ENCODE measurements at places on chromosomes 4 and X.

- no peak for DNase-seq
Observed at GRCh38 chr4:188005561-188005960, 10.0 kb downstream of the ZFP42 start.

- DNase-seq, result peak; percentile 84
Observed at GRCh38 chr4:124712372-124713184, at the start of gene ANKRD50. TSS of gene ANKRD50 (minus strand) at chr4:124712732. CDS start at chr4:124710511, 2,221 bp downstream.

- DNase-seq, result no peak
Observed at GRCh38 chrX:2183193-2183725, 317.5 kb downstream of the DHRSX start.

DNA sequence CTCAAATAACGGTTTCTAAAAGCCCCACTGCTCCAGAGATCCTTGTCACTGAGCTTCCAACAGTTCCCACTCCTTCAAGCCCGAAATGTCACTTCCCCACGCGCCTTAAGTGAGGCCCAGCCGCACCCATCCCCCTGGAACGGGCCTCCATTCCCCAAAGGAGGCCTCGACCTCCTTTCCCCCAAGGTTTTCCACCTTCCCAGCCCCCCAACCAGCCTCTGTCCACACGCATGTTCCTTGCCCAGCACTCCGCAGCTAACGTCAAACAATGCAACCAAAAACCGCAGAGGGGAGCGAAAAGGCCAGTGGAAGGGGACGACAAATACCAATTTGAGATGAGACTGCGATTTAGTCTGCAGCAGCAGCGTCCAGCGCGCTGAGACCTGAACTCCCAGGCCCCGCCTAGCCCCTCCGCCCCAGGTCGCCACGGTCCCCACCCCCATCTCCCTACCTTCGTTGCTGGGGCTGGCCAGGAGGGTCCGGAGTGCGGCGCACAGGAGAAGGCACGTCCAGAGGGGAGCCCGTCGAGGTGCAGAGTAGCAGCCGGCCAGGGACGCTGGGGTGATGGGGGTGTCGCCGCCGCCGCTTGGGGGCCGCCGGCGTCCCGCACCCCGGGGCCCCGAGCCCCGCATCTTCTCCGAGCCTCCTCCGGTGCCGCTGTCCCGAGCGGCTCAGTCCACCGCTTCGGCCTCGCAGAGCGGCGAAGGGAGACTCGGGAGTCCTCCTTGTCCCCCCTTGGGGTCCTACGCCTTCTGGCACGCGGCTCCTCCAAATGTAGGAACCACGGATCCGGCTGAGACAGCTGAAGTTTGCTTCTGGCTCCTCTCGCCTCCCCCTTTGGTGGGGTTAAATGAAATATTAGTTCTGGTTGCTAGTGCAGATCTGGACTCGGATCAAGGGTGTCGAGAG is 924 bp downstream of the EPHA5 start:
- no peak for DNase-seq

- DNase-seq, result peak; percentile 37
Observed at GRCh38 chr4:25878676-25879075, 15.9 kb upstream of the SEL1L3 start.

DNA sequence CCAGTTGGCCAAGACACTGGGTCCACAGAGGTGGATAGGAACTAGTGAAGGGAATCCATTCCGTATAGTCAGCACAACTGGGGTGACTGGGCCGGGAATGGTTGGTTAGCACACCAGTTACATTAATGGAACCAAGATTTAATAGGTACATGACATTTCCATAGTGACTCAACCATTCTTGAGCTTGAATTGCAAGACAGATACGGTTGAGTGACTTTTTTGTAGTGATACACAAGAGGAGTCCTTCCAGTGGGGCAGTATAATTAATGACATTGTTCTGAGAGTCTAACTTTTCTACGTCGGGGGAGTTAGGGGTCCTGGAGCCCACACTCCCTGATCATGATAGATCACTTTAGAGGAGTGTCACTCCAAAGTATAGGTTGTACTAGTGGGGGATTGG is 211.6 kb upstream of the CXCL13 start:
- DNase-seq, result no peak

DNA sequence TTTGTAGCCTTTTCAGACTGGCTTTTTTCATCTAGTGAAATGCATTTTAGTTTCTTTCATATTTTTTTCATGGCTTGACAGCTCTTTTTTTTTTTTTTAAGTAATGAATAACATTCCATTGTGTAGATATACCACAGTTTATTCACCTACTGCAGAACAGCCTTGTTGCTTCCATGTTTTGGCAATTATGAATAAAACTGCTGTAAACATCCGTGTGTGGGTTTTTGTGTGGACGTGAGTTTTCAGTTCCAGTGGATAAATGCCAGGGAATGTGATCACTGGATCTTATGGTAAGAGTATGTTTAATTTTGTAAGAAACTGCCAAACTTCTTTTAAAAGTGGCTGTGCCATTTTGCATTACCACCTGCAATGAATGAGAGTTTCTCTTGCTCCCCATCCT is 160.8 kb downstream of the SOWAHB start:
- DNase-seq, result no peak

GRCh38 chr4:168666531-168666930 is 169.7 kb downstream of the PALLD start:
- DNase-seq, result no peak

GRCh38 chrX:95878874-95879273 is 805.8 kb upstream of the DIAPH2 start:
- no peak for DNase-seq

DNA sequence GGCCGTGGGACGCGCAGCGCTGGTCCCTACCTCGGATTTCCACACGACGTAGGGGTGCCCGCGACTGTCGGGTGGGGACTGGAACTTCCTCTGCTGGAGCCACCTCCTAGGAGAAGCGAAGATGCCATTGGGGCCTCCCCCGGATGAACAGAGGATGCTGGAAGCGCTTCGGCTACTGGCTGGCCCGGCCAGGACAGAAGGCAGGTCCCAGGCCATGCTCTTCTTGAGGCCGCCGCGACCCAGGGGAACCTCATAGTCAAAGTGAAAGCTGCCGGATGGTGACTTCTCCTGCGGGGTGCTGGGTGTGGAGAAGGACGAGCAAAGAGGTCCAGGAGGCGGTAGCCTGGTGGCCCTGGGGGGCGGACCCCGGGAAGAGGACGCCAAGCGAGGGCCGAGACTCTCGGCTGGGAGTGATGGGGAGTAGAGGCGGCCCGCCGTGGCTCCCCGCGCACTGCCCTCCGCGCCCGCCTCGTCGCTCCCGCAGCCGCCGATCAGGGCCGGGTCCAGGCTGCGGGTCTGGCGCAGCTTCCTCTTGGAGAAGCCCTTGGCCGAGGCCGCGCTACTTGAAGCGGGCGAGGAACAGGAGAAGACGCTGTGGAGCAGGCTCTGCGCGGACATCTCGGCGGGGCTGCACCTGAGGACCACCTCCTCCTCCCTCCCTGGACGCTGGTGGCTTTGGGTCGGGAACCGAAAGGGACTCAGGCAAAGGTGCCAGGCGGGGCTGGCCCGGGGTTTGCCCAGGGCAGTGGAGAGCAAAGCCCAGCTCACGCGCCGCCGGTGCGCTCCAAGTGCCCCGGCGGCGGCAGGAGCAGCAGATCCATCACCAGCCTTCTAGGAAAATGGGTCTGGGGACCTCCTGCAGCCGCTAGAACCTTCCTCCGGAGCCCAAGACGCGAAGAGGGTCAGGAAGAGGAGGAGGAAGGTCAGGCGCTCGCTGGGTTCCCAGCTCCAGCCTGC is 1.2 kb downstream of the ARHGAP6 start:
- DNase-seq, result no peak

DNA sequence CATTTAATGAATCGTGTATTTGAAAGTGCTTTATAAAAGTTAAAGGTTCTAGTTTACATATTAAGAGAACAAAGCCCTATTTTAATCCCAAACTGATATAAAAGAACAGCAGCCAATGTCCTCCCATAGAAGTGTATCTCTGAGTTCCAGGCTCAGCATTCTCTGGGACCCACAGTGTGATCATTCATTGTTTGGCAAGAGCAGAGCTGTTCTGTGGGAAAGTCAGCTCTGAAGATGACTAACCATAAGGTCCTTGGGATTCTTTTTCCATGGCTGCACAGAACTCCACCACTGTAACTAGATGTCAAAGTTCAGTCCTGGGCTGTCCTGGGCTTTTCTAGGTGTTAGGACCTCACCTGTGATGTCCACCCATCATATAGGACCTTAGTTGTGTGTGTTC is 157.0 kb upstream of the TLL1 start:
- no peak for DNase-seq

GRCh38 chr4:153464068-153464467 is 2.1 kb upstream of the TMEM131L start:
- DNase-seq, result no peak

GRCh38 chr4:113469926-113470325 is 291.6 kb downstream of the CAMK2D start:
- DNase-seq, result no peak

DNA sequence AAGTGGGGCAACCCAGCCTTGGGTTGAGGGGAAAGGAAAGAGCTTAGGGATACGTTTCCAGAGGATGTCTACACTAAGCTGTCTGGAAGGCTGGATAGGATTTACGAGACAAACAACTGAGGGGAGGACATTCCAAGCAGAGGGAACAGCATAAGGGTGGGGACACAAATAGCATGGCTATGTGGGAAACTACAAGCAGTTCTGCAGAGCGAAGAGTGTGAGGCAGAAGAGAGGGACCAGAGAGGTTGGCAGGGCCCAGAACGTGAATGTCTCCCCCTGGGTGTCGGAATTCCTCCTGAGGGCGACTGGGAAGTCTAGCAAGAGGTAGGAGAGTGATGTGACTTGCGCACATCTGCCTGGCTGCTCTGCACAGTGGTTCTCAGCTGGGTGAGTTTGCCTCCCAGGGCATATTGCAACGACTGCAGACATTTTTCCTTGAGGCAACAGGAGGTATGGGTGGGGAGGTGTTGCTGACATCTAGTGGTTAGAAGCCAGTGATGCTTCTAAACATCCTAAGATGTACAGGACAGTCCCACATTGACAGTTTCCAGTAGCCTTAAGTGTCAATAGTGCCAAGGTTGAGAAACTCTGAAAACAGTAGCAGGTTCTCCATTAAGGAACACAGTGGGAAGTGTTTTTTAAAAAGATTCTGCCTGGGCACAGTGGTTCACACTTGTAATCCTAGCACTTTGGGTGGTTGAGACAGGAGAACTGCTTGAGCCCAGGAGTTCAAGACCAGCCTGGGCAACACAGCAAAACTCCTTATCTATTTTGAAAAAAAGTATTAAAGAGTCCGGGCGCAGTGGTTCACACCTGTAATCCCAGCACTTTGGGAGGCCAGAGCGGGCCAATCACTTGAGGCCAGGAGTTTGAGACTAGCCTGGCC is 9.2 kb downstream of the NDUFA1 start:
- peak; percentile 47 for DNase-seq

GRCh38 chr4:25635501-25635900 is 20.1 kb upstream of the SLC34A2 start:
- DNase-seq, result no peak

DNA sequence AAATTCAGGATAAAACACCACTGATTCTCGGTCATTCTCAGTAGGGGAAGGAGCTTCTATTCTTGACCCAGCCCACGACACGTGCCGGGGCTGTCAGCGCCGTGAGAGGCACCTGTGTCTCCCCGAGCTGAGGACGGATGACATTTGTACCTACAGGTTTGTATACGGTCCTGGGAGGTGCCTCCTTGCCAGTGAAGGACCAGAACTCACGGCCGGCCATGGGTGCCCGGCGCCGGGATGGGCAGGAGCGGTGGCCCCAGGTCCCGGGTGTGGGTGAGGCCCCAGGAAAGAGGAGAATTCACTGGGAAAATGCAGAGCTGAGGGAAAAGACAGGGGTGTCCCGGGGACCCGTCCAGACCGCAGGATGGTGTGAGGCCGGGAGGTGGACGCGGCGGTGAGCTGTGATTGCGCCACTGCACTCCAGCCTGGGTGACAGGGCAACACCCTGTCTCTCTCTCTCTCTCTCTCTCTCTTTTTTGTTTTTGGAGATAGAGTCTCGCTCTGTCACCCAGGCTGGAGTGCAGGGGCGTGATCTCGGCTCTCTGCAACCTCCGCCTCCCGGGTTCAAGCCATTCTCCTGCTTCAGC is 48.9 kb upstream of the PPP2R3B start:
- DNase-seq, result no peak

GRCh38 chr4:8221476-8221875 is 22.4 kb downstream of the SH3TC1 start:
- peak; percentile 97 for DNase-seq

DNA sequence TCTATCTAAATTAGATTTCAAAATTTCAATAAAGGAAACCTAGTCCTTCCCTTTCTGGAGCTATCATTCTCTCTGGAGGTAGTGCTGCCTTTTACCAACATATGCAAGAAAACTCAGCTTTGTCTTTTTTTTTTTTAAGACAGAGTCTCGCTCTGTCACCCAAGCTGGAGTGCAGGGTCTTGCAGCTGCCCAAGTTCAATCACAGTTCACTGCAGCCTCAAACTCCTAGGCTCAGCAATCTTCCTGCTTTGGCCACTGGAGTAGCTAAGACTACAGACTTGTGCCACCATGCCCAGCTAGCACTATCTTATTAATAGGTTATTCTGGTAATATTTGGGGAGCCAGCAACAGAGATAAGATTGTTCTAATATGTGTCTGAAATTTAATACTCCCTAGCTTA is 12.3 kb downstream of the AASDH start:
- DNase-seq, result no peak

DNA sequence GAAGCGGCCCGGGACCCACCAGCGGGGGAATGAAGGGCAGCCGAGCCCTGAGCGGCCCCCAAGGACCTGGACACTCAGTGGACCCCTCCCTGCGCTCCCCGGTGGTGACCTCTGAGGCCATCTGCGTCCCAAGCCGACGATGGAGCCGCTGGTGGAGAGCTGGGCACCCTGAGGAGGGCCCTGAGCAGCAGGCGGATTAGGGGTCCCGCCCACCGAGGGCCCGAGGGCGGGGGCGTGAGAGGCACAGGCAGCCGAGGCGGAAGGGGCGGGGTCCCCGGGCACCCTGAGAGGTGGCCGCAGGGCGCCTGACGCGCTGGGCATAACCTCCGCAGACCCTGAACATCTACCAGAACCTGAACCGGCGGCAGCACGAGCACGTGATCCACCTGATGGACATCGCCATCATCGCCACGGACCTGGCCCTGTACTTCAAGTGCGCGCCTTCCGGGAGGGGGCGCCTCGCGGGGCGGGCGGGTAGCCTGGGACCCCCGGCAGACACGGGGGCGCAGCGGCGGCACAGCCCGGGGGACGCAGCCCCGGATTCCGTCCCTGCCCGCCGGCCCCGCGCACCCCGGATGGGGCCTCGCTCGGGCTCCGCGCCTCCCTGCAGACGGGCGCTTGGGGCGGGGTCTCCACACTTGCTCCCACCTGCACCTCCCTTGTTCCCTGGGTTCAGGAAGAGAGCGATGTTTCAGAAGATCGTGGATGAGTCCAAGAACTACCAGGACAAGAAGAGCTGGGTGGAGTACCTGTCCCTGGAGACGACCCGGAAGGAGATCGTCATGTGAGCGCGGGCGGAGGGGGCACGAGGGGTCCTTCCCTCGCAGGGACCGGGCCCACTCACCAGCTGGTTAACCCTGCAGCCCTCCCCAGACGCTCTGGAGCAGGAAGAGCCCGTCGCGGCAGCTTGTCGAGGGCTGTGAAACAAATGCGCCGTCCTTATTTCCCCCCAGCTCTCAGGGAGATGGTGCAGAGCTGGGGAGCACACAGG is 10.3 kb downstream of the ATP5ME start:
- peak; percentile 17 for DNase-seq

DNA sequence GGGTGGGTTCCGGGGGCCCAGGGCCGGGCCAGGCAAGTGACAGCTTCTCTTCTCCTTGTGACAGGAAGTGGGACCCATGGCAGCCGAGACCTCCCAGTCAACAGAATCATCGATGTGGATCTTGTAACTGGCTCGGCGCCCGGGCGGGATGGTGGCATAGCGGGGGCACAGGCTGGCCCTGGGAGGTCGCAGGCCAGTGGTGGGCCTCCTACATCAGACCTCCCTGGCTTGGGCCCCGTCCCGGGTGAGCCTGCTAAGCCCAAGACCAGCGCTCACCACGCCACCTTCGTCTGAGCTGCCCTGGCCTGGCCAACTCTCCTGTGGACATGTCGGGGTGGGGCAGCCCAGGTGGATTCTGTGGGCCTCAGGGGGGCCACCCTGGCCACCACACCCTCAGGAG is 2.4 kb upstream of the HGFAC start:
- no peak for DNase-seq

Measured in suppressor macrophage treated with lipopolysaccharide for 4 hours (primary cell).